ENCODE measurements at places on chromosomes 2 and 18.
A peak's percentile ranks its signal among the peaks of the same experiment; 100 is the strongest.

GRCh38 chr2:168722592-168722991 lies 79.8 kb upstream of the NOSTRIN start:
- DNase-seq = peak; percentile 59

DNA sequence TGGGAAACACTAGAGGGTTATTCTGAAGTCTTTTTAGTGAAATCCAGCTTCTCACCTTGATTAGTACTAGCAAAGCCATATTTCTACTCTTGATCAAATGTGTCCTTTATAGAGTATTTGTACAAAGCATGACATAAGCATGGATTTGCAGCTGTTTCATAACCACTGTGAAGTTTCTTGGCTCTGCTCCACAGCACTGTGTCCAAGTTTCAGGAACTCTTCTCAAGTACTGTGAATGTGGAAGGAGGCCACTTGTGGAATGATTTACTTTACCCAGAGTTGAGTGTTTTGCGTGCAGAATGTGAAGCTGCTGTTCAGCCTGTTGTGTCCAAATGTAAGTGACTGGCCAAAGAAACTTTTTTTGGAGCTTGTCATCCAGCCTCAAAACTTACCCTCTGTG lies 16.2 kb upstream of the MAPRE2 start:
- DNase-seq = peak; percentile 98

- no peak for DNase-seq
Measured at GRCh38 chr2:167018590-167018989, 130.3 kb downstream of the XIRP2 start.

GRCh38 chr2:26412091-26412673 lies 10.5 kb downstream of the DRC1 start:
- no peak for DNase-seq

- DNase-seq = no peak
Measured at GRCh38 chr2:230877759-230878598, 13.2 kb downstream of the ITM2C start.

DNA sequence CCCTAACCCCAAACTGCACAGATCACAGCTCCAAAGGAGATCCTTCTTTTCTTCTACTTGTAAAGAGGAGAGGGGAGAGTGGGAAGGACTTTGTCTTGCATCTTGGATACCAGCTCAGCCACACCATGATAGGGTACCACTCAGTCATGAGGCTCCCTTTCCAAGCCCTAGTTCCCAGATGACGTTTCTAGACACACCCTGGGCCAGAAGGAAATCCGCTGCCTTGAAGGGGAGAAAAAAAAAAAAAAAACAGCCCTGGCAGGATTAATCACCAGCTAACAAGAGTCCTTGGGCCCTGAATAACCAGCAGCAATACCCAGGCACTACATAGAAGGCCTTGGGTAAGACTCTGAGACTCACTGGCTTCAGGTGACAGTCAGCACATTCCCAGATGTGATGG lies 36.9 kb downstream of the ST8SIA3 start:
- DNase-seq = no peak

- DNase-seq = peak; percentile 73
Measured at GRCh38 chr2:100260712-100261620, 61.3 kb downstream of the LONRF2 start.

- DNase-seq = no peak
Measured at GRCh38 chr2:63767307-63767706, 74.4 kb upstream of the UGP2 start.

DNA sequence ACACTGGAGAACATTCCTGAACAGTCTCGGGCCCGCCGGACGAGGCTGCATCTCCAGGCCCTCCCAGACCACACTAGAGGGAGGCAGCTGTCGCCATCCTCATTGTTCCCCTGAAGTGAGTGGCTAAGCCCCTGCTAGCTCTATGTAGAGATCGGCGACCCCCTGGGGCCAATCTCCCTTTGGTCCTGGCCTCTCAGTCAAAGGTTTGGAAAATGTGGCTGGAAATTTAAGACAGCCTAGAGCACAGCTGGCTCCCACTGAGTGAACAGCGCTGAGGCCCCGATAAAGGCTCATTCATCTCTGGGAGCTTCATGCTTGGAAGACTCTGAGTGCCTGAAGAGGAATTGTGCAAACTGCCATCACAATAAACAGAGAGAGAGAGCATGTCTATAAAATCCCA lies 360.3 kb downstream of the CLIP4 start:
- no peak for DNase-seq

GRCh38 chr2:144377914-144378313 lies 142.0 kb downstream of the ZEB2 start:
- DNase-seq = peak; percentile 57

DNA sequence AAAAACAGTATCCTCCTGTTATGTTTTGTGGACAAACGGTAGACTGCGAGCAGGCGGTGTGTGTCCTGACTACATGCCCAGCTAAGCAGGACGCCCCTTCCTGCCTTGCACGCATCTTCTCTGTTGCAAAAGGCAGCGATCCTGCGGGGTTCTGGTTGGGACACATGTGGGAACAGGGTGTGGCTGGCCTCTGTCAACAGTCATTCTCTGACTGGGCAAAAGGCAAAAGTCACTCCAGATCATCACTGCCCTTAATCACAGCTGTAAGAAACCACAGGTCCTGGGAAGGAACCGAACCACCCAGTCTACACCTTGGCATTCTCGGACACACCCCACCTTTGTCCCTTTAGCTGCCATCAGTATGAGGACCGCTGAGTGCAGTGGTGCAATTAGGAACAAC lies 44.3 kb upstream of the TMEM87B start:
- no peak for DNase-seq

- peak; percentile 22 for DNase-seq
Measured at GRCh38 chr2:227407591-227408151, 19.9 kb upstream of the SCYGR1 start.

DNA sequence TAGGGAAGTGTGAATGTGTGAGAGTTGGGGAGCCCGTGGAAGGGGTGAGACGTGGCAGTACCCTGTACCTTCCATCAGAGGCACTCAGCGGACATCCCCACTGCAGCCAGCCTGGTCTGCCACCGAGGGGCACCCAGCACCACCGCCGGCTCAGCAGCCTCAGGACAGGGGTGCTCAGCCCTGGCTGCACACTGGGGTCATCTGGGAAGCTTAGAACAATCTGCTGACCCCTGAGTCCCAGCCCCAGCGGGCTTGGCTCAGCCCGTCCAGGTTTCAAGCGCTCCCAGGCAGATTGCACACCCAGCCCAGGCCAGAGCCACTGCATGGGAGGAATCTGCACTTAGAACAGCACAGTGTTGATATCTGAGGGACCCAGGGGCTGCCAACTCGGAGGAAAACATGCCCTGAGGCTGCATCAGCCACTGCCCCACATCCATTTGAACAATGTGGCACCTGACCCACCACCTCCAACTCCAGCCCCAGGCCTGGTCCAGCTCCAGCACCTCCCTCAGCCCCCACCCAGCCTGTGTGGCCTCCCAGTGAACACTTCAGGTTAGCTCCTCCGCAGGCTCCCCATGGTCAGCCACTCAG lies 147.1 kb upstream of the OTOS start:
- no peak for DNase-seq

GRCh38 chr18:2843146-2843545 lies 3.7 kb upstream of the EMILIN2 start:
- no peak for DNase-seq

- no peak for DNase-seq
Measured at GRCh38 chr2:166081131-166081632, 46.6 kb downstream of the SCN1A start.

DNA sequence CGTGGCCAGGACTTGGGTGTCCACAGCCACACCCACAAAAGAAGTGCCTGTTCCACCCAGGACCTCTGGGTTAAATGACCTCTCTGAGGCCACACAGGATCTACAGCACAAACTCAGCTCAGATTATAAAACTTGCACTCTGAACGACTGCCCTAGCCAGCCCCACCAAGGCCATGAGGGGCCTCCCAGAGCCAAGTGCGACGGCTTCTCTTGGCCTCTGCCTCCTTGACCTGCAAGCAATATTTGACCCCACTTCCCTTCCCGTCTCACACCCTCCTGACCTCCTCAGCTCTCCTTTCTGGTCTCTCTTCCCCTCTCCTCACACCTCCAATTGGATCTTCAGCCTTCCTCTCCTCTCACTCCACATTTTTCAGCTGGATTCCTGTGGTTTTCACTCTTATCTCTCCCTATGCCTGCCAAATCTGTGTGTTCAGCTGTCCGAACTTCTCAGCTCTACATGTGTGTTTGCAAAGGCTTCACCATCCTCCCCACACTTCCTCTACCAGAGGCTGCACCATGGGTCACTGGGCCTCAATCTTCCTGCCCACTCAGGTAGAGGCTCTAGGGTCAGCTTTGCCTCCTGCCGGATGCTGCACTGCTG lies 25.3 kb upstream of the STEAP3 start:
- peak; percentile 15 for DNase-seq

GRCh38 chr2:126175222-126175621 lies 480.7 kb upstream of the GYPC start:
- DNase-seq = no peak

- DNase-seq = no peak
Measured at GRCh38 chr2:238235856-238236255, 4.0 kb downstream of the HES6 start.

DNA sequence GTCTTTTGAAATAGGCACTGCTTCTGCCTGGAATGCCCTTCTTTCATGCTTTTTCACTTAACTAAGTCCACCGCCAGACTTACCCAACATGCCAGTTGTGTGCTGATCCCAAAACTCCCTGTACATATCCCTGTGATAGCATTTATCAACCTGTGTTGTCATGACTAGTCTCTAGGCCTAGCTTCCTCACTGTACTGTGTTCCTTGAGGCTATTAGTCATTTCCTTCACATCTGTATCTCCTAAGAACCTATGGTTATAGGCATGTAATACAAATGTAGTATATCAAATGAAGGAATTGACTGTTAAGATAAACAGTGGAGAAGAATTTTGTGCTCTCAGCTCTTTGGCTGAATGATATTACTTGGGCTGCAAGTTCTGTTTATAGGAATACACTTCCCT lies 184.3 kb downstream of the CYRIA start:
- DNase-seq = no peak

DNA sequence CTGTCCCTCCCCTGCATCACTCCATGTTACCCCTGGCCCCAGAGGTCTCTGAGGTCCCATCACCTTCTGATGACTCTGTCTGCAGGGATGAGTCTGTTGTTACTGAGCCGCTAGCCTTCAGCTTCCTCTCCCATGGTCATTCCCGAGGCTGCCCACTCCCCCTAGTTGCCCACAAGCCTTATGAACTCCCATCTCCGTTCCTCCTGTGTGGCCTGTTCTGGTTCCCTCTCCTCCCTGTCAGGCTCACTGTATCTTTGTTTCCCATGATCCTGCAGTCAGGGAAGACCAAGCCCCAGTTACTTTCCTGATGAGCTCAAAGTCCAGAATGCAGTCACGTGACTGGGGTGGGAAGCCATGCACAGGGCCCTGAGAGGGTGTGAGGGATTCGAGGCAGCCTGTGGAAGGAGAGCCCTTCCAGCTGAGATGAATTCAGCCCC lies 39.5 kb downstream of the INPP4A start:
- no peak for DNase-seq

GRCh38 chr2:217807025-217807424 lies 195.8 kb downstream of the TNS1 start:
- no peak for DNase-seq

GRCh38 chr2:71609029-71609428 lies 155.7 kb downstream of the DYSF start:
- DNase-seq = no peak

DNA sequence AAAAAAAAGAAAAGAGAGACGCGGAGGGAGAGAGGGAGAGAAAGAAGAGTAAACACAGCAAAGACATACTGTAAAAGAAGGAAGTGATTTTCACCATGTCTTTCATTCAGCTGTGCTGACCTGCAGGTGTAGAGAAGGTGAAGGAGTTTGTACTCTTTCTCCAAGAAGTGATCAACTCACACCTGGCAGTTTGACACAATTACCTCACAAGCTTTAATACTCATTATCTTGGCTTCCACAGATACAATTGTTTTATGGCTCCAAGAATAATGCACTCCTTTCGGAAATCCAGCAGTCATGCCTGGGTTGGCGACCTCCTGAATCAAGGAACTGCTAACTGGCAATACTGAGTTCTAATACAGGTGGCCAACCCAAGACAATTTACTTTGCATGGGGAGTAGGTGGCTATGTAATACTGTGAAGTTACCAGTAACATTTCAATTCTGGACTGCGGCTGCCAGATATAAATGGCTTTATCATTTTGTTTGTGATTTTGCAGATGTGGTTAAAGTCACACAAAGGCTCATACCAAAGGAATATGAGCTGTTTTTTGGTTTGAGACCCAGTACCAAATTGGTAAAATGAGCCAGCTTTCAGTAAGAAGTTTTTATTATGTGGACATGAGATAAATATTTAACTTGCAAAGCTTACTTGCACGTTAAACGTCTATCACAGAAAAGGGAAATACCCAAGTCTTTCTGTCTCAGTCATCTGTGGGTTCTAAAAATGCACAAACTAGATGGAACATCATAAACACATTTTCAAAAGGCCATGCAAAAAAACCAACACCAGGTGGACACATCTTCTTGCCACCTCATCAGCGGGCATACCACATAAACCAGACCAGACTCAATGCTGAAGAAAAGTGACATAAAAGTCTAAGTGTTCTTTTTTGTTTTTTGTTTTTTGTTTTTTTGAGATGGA lies 69.3 kb downstream of the NCKAP5 start:
- no peak for DNase-seq

DNA sequence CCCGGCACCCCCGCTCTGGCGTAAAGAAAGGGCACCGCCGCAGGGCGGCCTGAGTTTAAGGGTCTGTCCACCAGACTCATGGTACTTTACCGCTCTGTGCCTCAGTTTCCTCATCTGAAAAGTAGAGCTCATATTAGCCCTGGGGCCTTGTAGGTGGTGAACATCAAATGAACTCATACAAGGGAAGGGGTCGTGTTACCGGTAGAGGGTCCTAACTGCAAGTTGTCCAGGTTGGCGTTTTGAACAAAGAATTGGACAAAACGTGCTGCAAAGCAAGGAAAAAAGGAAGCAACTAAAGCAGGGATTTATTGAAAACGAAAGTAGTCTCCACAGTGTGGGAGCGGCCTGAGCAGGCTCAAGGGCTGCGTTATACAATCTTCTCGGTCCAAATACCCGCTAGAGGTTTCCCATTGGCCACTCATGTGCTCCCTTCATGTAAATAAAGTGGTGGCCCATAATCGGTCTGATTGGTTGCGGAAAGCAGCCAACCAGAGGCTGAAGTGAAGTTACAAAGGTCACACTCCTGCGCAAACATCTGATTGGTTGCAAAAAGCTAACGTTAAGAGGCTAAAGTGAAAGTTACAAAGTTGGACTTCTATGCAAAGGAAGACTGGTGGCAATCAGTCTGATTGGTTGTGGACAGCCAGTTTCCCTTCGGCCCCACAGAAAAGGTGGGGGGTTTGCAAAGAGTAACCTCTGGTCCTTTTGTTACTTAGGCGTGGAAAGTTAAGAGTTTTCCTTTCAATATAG lies 80.7 kb upstream of the LDLRAD4 start:
- peak; percentile 53 for DNase-seq

GRCh38 chr2:178865146-178865936 lies 58.1 kb upstream of the TTN start:
- no peak for DNase-seq

- peak; percentile 35 for DNase-seq
Measured at GRCh38 chr2:9800975-9801726, 42.1 kb upstream of the TAF1B start.

DNA sequence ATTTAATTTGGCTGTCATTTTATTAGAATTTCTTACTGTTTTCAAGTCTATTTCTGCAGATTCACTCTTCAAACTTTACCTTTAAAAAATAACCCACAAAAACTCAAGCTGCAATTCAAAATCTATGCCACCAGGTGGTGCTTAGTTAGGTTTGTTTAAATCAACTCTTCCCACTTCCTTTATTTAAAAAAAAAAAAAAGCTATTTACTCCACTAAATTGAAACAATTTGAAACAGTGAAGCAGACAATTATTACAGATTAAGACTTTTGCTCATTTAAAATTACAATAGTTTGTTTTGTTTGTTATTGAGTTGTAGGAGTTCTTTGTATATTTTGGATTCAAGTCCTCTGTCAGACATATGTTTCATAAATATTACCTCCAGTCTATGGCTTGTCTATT lies 300.0 kb downstream of the PDE11A start:
- peak; percentile 46 for DNase-seq

Measured in AG10803 (cell line).